Hindlimb muscle (tissue), 1 donor: ENCODE measurements at places on chromosomes 5 and 9. TPM values are rescaled to one million over a fixed set of nuclear protein-coding genes. Genes with fewer than 3 reads are reported as not detected.

The PHPT1 gene
- 109 TPM for polyA plus RNA-seq

The ADAMTS2 gene
- 29.7 TPM for polyA plus RNA-seq

The SLC23A1 gene
- 0.48 TPM for polyA plus RNA-seq

The CDC42SE2 gene
- 22.7 TPM for polyA plus RNA-seq

The PAEP gene
- not detected for polyA plus RNA-seq

The ANKRD18B gene
- 0.08 TPM for polyA plus RNA-seq

The SOX30 gene
- 0.26 TPM for polyA plus RNA-seq

The MRPL36 gene
- 32.8 TPM for polyA plus RNA-seq

The ECM2 gene
- 18.0 TPM for polyA plus RNA-seq

The FBXO10 gene
- polyA plus RNA-seq, result 45.1 TPM

The GTF3C4 gene
- polyA plus RNA-seq, result 14.3 TPM

The PDCD1LG2 gene
- 1.5 TPM for polyA plus RNA-seq

The FOXI1 gene
- not detected for polyA plus RNA-seq

The IFNA21 gene
- not detected for polyA plus RNA-seq

The KCNIP1 gene
- 1.3 TPM for polyA plus RNA-seq

The NRG2 gene
- 1.7 TPM for polyA plus RNA-seq

The NINJ1 gene
- polyA plus RNA-seq, result 32.1 TPM

The GNA14 gene
- polyA plus RNA-seq, result 6.0 TPM

The RFX3 gene
- polyA plus RNA-seq, result 5.0 TPM

The GRPEL2 gene
- polyA plus RNA-seq, result 16.0 TPM

The OR1B1 gene
- polyA plus RNA-seq, result not detected

The INSYN2B gene
- 0.19 TPM for polyA plus RNA-seq

The SCGB3A1 gene
- 1.8 TPM for polyA plus RNA-seq

The LRRC14B gene
- 41.2 TPM for polyA plus RNA-seq

The INSL4 gene
- polyA plus RNA-seq, result not detected

The PHYHD1 gene
- polyA plus RNA-seq, result 45.1 TPM

The BTNL8 gene
- not detected for polyA plus RNA-seq

The NUTM2F gene
- not detected for polyA plus RNA-seq

The RNF183 gene
- polyA plus RNA-seq, result not detected

The CTXN3 gene
- 1.2 TPM for polyA plus RNA-seq

The BAAT gene
- 0.66 TPM for polyA plus RNA-seq

The STRBP gene
- polyA plus RNA-seq, result 9.3 TPM

The TXN gene
- polyA plus RNA-seq, result 53.5 TPM

The OGN gene
- 301 TPM for polyA plus RNA-seq

The BARX1 gene
- not detected for polyA plus RNA-seq

The MLANA gene
- 1.4 TPM for polyA plus RNA-seq

The CATSPER3 gene
- polyA plus RNA-seq, result 0.93 TPM

The SPATA9 gene
- polyA plus RNA-seq, result 1.4 TPM

The ZBED3 gene
- polyA plus RNA-seq, result 7.4 TPM

The OTP gene
- not detected for polyA plus RNA-seq

The ARAP3 gene
- 13.9 TPM for polyA plus RNA-seq

The PPP2R2B gene
- polyA plus RNA-seq, result 1.2 TPM

The EEIG1 gene
- 17.8 TPM for polyA plus RNA-seq

The PIP5K1B gene
- 1.7 TPM for polyA plus RNA-seq

The VCAN gene
- 211 TPM for polyA plus RNA-seq

The TAF11L5 gene
- polyA plus RNA-seq, result not detected

The GPR151 gene
- polyA plus RNA-seq, result not detected

The TTC23L gene
- 0.15 TPM for polyA plus RNA-seq

The CCL27 gene
- polyA plus RNA-seq, result 0.67 TPM

The SIT1 gene
- not detected for polyA plus RNA-seq
